Kidney epithelial cell (primary cell): ENCODE measurements at places on chromosomes 1 and 21. TPM values are rescaled to one million over a fixed set of nuclear protein-coding genes. Genes with fewer than 3 reads are reported as not detected.

GRCh38 chr1:47471163-47471562, 33.3 kb downstream of the FOXD2 start:
- DNase-seq, result no peak

DNA sequence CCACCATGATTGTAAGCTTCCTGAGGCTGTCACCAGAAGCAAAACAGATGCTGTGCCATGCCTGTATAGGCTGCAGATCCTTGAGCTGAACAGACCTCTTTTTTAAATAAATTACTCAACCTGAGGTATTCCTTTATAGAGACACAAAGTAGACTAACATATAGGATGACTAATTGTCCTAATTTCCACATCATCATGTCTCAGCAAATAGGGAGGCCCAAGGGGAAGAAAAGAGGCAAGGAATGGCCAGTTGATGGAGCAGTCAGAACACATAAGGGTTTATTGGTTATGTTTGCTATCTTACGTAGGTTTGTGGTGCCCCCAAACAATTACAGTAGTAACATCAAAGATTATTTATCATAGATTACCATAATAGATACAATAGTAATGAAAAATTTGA, 126.2 kb downstream of the RASAL2 start:
- DNase-seq, result no peak

Gene CRB1
- total RNA-seq, result 0.21 and 0.33 TPM in 2 replicates

Gene SLC35F3
- 1.1 TPM in 2 replicates for total RNA-seq

DNA sequence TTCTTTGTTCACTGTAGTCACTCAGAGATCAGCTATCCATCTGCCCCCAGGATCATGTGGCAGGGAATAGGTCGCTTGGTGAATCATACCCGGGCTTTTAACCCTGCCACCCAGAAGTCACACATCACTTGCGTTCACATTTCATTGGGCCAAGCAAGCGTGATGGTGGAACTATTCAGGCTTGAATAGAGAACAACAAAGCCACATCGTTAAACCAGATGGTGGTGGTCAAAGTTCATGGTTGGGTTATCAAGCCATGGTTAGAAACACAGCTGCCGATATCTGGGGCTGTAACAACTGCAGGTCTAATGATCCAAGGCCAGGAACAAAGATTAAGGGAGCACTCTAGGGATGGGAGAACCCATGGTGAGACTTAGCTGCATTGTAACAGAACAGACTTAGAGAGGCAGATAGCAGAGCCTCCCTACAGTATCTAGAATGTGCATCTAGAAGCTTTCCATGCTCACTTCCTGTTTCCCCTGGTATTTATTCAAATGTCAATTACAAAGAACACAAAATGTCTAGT, 40.0 kb upstream of the PTPRC start:
- DNase-seq, result peak; percentile 87
